Putamen (tissue), 1 donor: ENCODE measurements at places on chromosomes 1 and 21.

DNA sequence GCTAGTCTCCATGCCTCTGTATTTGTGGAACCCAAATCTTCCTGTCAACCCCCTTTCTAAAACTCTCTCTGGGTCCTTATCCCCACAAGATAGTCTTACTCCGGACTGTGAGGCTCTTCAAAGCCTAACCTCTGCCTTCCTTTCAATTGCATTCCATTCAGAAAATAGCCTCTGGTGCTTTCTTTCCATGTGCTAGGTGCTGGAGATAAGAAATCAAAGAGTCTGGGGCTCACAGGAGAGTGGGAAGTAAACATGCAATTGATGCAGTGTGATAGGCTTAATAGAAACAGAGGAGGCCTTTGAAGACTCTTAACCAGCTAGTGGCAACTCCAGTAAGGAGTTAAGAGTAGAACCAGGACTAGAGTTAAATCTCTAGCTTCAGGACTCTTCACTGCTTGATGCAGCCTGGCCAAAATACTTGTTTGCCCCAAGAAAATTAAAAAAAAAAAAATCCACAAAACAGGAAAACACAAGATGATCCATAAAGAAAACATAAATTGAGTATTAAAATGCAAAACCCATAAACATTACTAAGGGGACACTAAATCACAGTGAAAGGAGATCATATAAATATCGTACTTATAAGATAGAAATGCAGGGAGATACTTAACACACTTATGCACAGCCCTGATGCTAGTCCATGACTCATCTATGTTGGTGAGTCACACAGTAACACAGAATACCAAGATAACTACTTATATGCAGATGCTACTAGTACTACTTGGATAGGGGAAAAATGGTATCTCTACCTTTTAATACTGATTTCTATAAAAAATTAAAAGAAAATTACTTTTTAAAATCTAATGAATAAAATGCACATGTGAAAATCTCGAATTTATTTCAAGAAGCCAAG, 341.5 kb downstream of the KCNH1 start:
- peak; percentile 47 for DNase-seq

GRCh38 chr1:245566952-245567351, 412.2 kb downstream of the KIF26B start:
- no peak for DNase-seq

- peak; percentile 37 for DNase-seq
Observed at GRCh38 chr1:181577475-181577874, 94.2 kb downstream of the CACNA1E start.

DNA sequence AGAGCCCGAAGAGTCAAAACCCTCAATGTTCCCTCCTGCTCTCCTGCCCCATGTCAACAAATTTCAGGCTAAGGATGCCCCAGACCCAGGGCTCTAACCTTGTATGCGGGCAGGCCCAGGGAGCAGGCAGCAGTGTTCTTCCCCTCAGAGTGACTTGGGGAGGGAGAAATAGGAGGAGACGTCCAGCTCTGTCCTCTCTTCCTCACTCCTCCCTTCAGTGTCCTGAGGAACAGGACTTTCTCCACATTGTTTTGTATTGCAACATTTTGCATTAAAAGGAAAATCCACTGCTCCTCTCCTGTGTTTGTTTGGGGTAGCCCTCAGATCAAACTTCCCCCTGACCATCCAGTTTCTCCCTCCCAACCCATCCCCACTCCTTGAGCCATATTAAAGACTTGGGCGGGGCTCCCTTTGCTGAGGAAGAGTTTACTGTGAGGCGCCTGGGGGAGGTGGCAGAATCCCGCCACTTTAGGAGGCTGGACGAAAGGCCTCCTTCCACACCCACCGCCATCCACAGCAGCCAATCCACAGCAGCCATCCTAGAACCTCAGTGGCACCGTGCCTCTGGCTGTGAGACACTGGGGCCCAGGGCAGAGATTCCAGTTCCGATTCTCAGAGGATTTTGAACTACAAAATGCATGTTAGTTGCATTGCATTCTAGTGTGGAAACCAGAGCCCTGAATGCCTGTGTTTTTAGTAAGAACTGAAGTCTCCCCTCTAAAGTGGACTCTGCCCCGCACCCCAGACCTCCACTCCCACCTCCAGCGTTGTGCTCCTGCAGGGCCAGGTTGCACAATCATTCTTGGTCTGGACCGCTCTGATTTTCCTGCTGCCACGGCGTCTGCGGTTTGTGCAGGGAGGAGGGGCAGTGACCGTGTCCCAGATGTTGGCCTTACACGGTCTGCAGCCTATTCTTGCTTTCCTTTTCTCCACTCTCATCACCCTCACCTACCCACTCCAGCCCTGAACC, 3.0 kb downstream of the OLFML3 start:
- DNase-seq: no peak

- peak; percentile 95 for DNase-seq
Observed at GRCh38 chr1:97145321-97145956, 423.9 kb downstream of the PTBP2 start.

- DNase-seq: no peak
Observed at GRCh38 chr21:43937891-43938309, 72.9 kb downstream of the AGPAT3 start.

GRCh38 chr1:168939110-168939946, 167.2 kb upstream of the ATP1B1 start:
- no peak for DNase-seq
